ENCODE measurements at places on chromosomes 7 and 10. TPM values are rescaled to one million over a fixed set of nuclear protein-coding genes. Genes with fewer than 3 reads are reported as not detected.

The SNCG gene
- 36.6 TPM for total RNA-seq

The ITPRID1 gene
- total RNA-seq = not detected

The NUB1 gene
- total RNA-seq = 46.2 TPM

The CHCHD3 gene
- total RNA-seq = 50.6 TPM

The COA1 gene
- 47.6 TPM for total RNA-seq

The SPDYE1 gene
- total RNA-seq = not detected

The FZD8 gene
- 7.6 TPM for total RNA-seq

The DPCD gene
- total RNA-seq = 13.8 TPM

DNA sequence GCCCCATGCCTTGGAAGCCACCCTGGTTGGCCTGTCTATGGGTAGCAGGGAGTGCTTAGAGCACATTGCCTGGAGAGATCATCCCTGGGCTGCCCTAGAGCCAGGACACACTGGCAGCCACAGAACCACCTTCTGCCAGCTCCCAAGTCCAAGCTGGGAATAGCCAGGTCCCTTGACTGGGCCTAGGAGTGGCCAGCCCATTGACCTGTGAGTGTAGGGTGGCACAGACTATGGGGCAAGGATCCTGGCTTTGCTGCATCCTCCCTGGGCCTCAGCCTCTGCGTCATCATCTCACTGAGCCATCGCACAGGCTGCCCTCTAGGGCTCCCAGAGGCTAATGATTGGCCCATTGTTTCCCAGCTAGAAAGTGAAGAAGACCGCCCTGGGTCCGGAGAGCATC is 7.0 kb downstream of the AQP1 start:
- H3K27me3 ChIP-seq = no peaks in the 10 kb centered on the region
- H3K36me3 ChIP-seq = no peaks in the 10 kb centered on the region
- H3K4me3 ChIP-seq = no peak overlapping the region
- peaks cover 28% of the 10 kb centered on the region for H3K4me1 ChIP-seq
- no peak for DNase-seq

- H3K4me3 ChIP-seq = no peak overlapping the region
- H3K27me3 ChIP-seq = no peaks in the 10 kb centered on the region
- no peaks in the 10 kb centered on the region for H3K4me1 ChIP-seq
- DNase-seq = no peak
- no peak overlapping the region for H3K27ac ChIP-seq
These were observed 196.4 kb downstream of the LHFPL3 start for GRCh38 chr7:104524853-104525252.

GRCh38 chr10:97914171-97914836 is 64.7 kb downstream of the GOLGA7B start:
- H3K27me3 ChIP-seq = no peaks in the 10 kb centered on the region
- H3K36me3 ChIP-seq = no peaks in the 10 kb centered on the region
- DNase-seq = no peak

DNA sequence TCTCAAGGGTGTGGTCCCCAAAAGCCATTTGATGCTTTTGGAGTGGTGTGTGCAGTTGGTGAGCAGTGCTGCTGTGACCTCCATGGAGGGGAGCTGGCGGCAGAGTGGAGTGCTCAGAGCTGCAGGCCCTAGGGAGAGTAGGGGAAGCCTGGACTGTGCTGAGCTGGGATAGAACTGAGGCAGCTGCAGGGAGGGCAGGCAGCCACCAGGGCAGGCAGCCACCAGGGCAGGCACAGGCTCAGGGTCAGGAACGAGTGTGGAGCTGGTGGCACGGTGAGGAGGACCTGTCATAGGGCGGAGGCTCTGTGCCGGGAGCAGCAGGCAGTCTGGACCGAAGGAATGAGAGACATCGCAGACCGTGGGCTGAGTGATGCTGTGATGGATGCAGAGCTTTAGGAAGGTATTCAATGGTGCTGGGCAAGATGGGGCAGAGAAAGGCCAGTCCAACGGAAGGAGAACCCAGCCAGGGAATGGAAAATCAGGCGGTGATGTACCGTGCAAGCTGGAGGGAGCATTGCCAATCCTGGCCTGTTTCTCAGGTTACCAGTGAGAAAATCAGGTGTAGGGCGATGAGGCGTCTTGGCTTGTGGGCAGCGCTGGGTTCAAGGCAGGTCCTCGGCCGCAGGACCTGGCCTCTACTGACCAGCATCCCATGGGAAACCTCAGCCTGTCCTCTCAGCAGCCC is 152.6 kb downstream of the CAMK1D start:
- peaks cover 44% of the 10 kb centered on the region for H3K4me1 ChIP-seq
- peak; percentile 85 for DNase-seq
- no peaks in the 10 kb centered on the region for H3K27me3 ChIP-seq

- no peaks in the 10 kb centered on the region for H3K27me3 ChIP-seq
- no peaks in the 10 kb centered on the region for H3K36me3 ChIP-seq
- no peak overlapping the region for H3K27ac ChIP-seq
- H3K4me3 ChIP-seq = no peak overlapping the region
- H3K4me1 ChIP-seq = no peaks in the 10 kb centered on the region
These were observed 492.5 kb downstream of the XPNPEP1 start for GRCh38 chr10:109430799-109431198.

- no peaks in the 10 kb centered on the region for H3K27me3 ChIP-seq
- no peak for DNase-seq
- no peaks in the 10 kb centered on the region for H3K36me3 ChIP-seq
- H3K4me3 ChIP-seq = no peak overlapping the region
- no peaks in the 10 kb centered on the region for H3K4me1 ChIP-seq
These were observed 86.4 kb downstream of the MYL10 start for GRCh38 chr7:101542527-101543241.

DNA sequence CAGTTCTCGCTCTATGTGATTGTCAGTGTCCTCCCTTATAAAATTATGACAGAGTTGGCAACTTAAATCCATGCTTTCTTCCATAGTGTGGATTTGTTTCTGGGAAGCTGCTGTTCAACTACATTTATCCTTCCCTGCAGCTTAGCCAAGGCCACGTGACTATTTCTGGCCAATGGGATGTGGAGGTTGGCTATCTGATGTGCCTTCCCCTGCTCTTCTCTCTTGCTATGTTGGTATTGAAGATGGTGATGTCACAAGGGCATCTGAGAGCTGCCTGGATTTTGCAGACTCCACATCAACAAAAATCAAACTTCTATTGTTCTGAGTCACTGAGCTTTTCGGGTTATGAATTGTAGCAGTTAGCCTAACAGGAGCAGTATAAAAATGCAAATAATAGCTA is 164.9 kb upstream of the RHOBTB1 start:
- H3K27me3 ChIP-seq = no peaks in the 10 kb centered on the region
- H3K36me3 ChIP-seq = no peaks in the 10 kb centered on the region
- DNase-seq = no peak
- H3K4me3 ChIP-seq = no peak overlapping the region
- no peak overlapping the region for H3K27ac ChIP-seq

GRCh38 chr10:3325954-3326750 is 153.6 kb upstream of the PITRM1 start:
- DNase-seq = no peak
- H3K4me1 ChIP-seq = peaks cover 4% of the 10 kb centered on the region
- no peaks in the 10 kb centered on the region for H3K36me3 ChIP-seq

DNA sequence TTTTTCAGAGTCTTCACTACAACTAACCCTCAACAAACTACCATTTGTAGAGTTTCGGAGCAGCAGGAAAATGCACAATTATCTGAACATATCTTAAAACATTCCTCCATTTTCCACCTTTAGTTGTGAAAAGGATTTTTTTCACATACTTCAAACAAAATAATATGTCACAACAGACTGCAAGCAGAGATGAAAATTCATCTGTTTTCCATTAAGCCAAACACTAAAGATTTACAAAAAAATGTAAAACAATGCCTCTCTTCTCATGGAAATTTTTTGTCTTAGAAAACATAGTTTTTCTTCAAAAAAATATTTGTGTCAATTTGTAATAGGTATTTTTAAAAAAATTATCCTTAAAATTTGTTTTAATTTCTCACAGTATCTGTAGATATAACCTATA is 98.9 kb downstream of the ARHGAP12 start:
- no peak for DNase-seq
- H3K4me3 ChIP-seq = no peak overlapping the region
- no peaks in the 10 kb centered on the region for H3K27me3 ChIP-seq

DNA sequence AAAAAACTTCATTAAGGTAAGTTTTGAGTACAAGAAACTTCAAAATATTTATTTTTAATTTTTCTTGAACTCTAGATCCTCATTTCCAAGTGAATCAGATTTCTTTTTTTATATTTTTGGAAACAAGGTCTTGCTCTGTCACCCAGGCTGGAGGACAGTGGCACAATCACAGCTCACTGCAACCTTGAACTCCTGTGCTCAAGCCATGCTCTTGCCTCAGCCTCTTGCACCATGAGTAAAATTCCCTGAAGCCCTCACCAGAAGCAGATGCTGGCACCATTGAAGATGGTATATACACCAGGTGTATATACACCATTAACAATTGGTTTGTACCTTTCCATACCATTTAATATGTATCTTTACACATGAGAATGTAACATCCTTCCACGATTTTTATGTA is 45.1 kb upstream of the ODAD2 start:
- no peak for DNase-seq
- H3K27me3 ChIP-seq = no peaks in the 10 kb centered on the region
- H3K4me1 ChIP-seq = no peaks in the 10 kb centered on the region
- H3K27ac ChIP-seq = no peak overlapping the region
- H3K4me3 ChIP-seq = no peak overlapping the region

DNA sequence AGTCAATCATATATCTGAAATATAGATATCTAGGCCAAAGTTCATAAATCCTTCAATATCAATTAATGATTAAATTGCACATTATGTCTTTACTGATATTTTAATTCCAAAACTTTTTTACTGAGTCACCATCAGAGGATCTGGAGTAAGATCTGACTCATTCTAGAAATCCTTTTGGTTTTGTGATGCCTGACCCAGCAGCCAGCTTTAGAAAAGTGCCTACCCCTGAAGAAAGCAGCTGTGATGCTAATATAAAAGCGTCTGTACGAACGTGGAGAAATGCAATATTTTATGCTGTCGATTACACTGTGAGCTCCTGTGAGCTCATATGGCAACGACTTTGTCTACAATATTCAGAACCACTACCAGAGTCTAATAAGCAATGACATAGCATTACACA is 142.5 kb upstream of the LRRTM3 start:
- H3K27me3 ChIP-seq = no peaks in the 10 kb centered on the region
- H3K27ac ChIP-seq = no peak overlapping the region
- no peak for DNase-seq
- no peaks in the 10 kb centered on the region for H3K36me3 ChIP-seq

GRCh38 chr7:7563813-7564212 is 2.9 kb upstream of the MIOS start:
- no peak overlapping the region for H3K27ac ChIP-seq
- H3K27me3 ChIP-seq = no peaks in the 10 kb centered on the region
- H3K4me3 ChIP-seq = no peak overlapping the region
- H3K36me3 ChIP-seq = no peaks in the 10 kb centered on the region
- no peak for DNase-seq

DNA sequence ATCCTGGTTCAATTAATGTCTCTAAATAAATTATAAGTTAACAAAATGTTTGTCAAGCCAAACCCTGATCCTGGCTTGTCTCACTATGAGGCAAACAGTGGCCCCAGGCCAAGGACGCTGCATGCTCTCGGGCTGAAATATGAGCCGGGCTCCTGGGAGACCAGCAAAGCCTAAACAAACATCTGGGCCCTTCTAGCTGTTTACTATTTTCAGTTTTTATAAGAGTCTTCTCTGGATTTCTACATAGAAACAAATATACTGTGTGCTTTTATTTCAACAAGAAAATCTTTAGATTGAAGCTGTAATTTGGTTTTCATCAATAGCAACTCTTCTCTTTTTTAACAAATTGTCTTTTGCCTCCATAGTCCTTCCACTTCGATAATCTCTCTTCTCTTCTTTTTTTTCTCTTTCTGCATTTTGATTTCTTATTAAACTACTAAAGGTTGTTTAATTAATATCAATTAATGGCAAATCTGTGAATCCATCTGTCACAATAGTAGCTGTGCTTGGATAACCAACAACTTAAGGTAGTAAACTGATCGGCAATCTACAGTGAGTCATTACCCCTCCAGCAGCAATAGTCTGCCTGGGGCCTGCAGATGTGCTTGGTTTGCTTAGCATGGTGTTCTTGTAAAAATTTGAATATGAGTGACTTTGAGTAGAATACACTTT is 83.3 kb upstream of the DNAJC1 start:
- no peaks in the 10 kb centered on the region for H3K27me3 ChIP-seq
- no peak for DNase-seq
- peak overlapping the region; percentile 4 for H3K27ac ChIP-seq
- no peaks in the 10 kb centered on the region for H3K4me1 ChIP-seq
- H3K4me3 ChIP-seq = no peak overlapping the region
- H3K36me3 ChIP-seq = no peaks in the 10 kb centered on the region

GRCh38 chr10:10865913-10866312 is 151.8 kb upstream of the CELF2 start:
- no peak overlapping the region for H3K27ac ChIP-seq
- no peak overlapping the region for H3K4me3 ChIP-seq
- no peaks in the 10 kb centered on the region for H3K27me3 ChIP-seq
- H3K36me3 ChIP-seq = no peaks in the 10 kb centered on the region
- H3K4me1 ChIP-seq = peaks cover 12% of the 10 kb centered on the region
- no peak for DNase-seq

DNA sequence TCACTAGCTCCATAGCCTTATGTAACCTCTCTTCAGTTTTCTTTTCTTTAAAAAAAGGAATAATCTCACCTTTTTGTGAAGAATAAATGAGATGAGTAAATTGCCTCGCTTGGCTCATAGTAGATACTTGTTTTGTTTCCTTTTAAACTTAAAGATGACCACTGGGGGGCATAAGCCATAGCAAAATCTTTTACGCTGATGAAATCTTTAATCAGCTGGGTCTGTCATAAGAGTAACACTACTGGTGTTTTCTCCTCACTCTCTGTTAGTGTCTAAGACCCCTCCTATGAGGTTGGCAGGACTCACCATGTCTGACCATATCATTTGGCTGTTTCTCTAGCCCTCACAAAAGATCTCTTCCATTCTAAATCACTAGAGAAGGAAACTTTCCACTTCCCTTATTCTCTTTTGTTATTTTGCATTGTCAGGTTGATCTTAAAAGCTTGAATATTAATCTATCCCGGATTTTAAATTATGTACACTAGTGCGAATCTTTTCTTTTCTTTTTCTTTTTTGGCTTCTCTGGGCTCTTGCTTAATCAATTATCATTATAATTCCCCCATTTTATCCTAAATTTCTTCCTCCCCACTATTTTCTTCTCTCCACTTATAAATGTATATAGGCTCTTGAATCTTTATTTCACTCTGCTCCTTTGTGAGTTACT is 12.5 kb downstream of the STAG3 start:
- DNase-seq = no peak
- H3K27ac ChIP-seq = no peak overlapping the region
- no peaks in the 10 kb centered on the region for H3K36me3 ChIP-seq
- H3K27me3 ChIP-seq = no peaks in the 10 kb centered on the region
